Stimulated activated CD8-positive, alpha-beta memory T cell treated with anti-CD3 and anti-CD28 coated beads, Interleukin-7, amount 100 ng/mL, for 1 hour (primary cell): ENCODE measurements at places on chromosomes 13 and 19.

- DNase-seq, result no peak
These were observed 107.8 kb upstream of the SPRY2 start for GRCh38 chr13:80448725-80449124.

DNA sequence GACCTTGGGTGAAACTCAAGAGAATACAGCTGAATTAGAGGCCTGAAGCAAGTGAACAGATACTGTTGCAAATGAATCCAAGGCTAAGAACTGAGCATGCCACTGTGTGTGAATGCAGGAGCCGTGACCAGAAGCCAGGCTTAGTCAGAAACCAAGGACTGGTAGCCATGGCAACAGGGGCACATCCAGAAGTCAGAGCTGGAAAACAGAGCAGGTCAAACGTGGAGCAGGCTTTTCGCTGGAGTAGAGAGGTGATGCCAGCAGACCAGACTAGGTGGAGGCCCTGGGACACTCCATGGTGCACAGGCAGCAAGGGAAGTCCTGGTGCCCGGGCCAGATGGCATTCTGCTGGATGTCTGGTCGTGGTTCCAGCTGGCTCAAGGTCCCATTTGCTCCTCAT, 564.1 kb downstream of the PCDH9 start:
- no peak for DNase-seq

- DNase-seq, result no peak
These were observed 309.8 kb downstream of the DNAJC15 start for GRCh38 chr13:43333176-43333575.

DNA sequence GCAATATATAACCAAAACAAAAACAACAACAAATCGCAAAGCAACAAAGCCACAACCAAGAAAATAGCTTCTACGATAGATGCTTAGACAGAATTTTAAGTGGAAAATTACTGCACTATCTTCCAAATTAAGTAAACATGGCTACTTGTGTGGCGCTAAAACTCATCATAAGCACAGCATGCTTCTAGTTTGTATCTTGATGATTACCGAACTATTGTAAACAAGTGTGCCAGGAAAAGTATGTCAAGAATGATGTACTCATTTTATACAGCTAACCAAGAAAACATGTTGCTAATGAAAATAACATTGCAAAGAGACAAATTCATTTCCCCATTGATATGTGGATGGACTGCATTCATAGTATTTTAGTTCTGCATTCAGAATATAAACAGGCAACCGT, 271.9 kb upstream of the GPC6 start:
- no peak for DNase-seq

- no peak for DNase-seq
These were observed 1.2 kb downstream of the KPNA3 start for GRCh38 chr13:49791315-49791710.

DNA sequence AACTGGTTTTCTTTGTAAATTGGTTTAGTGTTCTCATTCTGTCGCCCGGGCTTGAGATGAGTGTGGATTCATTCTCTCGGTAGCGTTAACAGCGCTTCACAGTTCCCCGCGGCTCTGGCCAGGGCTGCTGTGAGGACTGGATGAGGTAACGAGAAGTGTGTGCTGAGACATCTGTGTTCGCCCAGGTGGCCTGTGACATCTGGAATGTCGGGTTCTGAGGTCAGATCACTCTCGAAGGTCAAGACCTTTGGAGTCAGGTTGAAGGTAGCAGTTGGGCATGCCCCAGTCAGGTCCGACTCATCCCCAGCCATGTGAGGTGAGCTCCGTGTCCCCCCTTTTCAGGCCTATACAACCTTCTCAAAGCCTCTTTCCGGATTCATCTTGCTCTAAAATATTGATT, 13.4 kb upstream of the TUBGCP3 start:
- DNase-seq, result no peak

GRCh38 chr19:49589502-49589905, 1.5 kb upstream of the PRR12 start:
- DNase-seq, result no peak

DNA sequence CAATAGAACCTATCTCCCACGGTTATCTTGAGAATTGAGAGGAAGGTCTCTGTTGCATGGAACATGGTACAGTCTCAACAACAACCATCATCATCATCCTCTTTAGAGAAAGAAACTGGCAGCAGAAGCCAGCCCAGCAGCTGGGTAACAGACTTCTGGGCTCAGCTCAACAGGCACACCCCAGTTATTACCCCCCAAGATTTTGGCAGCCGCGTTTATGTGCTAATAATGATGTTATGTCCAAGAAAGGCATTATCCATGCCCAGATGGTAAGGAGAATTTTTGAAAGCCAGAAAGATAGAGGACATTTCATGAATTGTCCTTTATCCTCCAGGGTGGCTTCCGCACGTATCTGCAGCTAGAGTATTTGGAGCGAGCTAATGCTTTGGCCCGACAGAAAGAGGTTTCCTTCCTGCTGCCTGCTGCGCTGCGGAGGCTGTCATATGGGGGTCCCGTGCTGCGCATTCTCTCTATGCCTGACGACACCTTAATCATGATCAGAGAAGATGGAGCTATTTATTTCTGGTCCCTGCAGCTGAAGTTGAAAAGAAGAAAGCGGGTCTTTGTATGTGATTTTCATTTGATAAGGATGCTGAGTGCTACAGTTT, 89.9 kb downstream of the TEX26 start:
- DNase-seq, result no peak

- DNase-seq, result no peak
These were observed 321.2 kb upstream of the NBEA start for GRCh38 chr13:34620862-34621261.
